ENCODE measurements at places on chromosomes 12 and 14.

DNA sequence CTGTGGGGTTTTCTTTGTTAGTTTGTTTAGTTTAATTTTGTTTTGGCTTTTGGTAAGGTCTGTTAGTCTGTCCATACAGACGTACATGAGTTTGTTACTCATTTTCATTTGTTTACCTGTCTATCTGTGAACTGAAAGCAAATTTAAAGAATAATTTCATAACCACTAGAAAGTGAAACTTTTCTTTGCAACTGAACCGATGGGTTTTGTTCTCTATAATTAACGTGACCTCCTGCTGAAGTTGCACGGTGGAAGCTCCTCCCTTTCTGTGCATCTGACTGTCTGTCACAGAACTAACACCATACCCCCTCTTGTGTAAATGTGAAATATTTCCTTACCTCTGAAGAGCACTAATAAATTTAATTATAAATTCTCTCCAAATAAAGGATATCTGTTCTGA, 595.5 kb downstream of the GALC start:
- no peak for DNase-seq

GRCh38 chr14:62800577-62800976, 244.7 kb downstream of the KCNH5 start:
- no peak for DNase-seq

DNA sequence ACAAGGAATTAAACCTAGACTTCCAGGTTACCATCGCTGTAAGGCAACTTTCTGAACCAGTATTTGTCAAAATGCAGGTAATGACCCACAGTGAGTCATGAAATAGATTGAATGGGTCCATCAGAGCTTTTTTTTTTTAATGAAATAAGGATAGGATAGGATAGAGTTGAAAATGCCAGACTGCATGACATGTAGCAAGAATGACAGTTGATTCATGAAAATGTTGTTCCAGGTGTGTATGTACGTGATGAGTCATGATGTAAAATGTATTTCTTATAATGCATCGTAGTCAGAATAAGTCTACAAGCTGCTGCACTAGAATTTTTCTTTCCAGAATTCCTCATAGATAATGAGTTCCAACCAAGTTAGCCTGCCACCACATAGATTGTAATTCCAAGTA, 184.4 kb upstream of the BCL2L14 start:
- no peak for DNase-seq

GRCh38 chr12:70068743-70069142, 174.5 kb upstream of the CNOT2 start:
- DNase-seq: no peak

DNA sequence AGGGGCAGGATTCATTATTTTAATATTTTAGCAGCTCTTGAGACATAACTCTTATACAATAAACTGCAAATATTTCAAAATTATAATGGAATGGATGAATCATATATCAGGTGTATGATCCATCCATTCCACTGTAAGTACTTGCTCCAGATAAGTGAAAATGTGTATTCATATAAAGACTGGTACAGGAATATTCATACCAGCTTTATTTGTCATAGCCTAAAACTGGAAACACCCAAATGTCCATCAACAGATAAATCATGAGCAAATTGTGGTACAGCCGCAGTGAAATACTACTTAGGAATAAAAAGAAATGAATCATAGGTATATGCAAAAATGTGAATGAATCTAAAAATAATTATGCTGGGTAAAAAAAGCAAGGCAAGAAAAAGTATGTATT, 263.6 kb upstream of the SYT10 start:
- DNase-seq: no peak

GRCh38 chr12:39867631-39868327, 238.1 kb downstream of the SLC2A13 start:
- DNase-seq: no peak

DNA sequence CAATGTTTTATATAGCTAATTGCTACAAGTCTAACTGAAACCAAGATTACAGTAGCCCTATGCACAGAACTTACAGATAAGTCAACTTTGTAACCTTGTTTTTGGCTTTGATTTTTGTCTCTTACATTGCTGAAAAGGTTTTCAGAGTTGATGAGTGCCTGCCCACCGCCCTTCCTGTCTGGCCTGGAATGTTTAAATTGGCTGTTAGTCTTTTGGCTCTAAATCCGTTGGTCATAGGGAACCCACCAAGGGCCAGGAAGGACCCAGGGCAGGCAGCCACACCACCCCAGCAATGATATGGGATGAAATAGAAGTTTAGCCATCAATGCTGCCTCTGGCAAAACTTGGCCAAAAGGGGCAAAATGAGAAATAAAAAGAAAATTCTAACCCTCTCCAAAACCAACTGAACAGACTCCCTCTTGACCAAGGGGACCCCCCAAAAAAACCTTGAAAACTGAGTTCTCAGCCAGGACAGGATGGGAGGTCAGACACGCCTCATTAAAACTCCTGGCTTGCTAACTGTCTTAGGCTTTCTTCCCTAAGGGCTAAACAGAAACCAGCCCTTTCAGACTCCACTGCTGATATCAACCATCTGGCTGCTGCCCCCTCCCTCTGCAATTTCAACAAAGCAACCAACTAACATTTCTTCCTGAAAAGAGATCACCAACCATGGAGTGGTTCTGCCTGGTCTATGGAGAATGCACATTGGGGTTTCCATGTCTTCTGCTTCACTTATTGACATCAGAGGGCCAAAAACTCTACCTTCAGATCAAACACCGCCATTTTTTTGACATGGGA, 242.1 kb upstream of the NOS1 start:
- DNase-seq: no peak

Data from HL-60 (cell line).